Kidney epithelial cell (primary cell): ENCODE measurements at places on chromosomes 11 and 22. TPM values are rescaled to one million over a fixed set of nuclear protein-coding genes. Genes with fewer than 3 reads are reported as not detected.

Gene TMEM179B
- 66.7 and 72.5 TPM in 2 replicates for total RNA-seq

Gene MOV10L1
- total RNA-seq = 0.21 and 1.7 TPM in 2 replicates

Gene CFAP300
- 0.33 and 0.96 TPM in 2 replicates for total RNA-seq

Gene MS4A6E
- total RNA-seq = not detected in 2 replicates

Gene UCP3
- total RNA-seq = 0.84 and 1.6 TPM in 2 replicates

- DNase-seq = no peak
These were observed 93.2 kb upstream of the OR4B1 start for GRCh38 chr11:48123254-48123875.

DNA sequence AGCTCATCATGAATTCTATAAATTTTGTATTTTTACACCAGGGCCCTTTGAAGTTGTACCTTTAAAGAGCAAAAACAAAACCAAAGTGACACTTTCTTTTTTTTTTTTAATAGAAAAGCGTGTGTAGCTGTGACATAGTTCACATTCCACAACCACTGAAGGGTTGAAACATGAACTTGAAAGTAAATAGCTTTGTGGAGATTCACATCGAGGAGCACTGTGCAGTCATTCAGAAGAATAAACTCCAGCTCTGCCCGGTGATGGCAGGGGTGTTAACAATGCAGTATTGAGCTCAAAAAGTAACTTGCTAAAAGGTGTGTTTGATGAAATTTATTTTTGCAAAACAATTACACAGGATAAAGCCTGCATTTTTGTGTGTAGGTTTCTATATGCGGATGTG lies 1166.2 kb downstream of the TBC1D22A start:
- peak; percentile 28 for DNase-seq

DNA sequence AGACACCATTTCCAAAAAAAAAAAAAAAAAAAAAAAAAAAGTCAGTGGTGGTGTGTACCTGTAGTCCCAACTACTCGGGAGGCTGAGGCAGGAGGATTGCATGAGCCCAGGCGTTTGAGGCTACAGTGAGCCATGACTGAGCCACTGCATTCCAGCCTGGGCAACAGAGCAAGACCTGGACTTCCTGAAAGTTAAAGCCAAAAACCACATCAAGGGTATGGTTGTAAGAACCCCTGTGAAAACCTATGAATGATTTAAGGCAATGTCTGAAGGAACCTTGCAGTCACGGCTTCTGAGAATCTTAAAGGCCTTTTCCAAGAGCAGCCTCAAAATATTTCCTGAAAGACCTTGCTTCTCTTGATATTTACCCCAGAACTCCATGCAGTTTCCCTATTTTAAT lies 30.5 kb upstream of the MSANTD2 start:
- peak; percentile 21 for DNase-seq

- DNase-seq = no peak
These were observed 22.2 kb downstream of the MRGPRG start for GRCh38 chr11:3196161-3197043.

DNA sequence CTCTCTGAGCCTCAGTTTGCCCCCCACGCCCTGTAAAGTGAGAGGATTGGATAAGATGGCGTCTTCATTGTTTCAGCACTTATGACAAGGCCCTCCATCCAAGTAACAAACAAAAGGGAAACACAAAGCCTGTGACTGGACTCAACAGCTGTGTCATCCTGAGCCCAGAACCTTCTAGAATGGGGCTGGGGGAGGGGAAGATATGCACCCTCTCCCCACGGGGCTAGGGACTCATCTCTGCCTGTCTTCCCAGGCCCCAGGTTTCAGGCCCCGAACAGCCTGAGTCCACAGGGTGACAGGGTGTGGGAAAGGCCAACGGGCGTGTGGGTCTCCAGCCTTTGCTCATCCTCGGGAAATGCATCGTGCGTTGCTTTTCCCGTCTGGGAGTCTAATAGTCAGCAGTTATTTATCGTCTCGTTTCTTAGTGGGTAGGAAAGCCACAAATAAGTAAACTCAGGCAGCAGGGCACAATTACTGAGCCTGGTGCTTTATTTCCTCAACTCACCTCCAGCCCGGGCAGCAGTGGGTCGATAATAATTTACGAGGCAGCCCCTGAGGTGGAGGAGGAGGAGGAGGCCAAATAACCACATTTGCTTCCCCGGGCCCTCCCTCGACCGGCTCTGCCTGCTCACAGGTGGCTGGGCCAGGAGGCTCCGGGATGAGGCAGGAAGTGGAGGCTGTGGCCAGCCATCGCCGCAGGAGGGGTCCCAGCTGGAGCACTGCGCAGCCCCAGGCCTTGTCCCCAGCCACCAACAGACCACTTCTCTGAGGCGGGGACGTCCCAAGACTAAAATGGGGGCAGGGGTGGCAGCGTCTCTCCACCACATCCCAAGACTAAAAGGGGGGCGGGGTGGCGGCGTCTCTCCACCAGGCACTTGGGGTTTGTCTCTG lies 54.4 kb downstream of the FLRT1 start:
- DNase-seq = no peak

DNA sequence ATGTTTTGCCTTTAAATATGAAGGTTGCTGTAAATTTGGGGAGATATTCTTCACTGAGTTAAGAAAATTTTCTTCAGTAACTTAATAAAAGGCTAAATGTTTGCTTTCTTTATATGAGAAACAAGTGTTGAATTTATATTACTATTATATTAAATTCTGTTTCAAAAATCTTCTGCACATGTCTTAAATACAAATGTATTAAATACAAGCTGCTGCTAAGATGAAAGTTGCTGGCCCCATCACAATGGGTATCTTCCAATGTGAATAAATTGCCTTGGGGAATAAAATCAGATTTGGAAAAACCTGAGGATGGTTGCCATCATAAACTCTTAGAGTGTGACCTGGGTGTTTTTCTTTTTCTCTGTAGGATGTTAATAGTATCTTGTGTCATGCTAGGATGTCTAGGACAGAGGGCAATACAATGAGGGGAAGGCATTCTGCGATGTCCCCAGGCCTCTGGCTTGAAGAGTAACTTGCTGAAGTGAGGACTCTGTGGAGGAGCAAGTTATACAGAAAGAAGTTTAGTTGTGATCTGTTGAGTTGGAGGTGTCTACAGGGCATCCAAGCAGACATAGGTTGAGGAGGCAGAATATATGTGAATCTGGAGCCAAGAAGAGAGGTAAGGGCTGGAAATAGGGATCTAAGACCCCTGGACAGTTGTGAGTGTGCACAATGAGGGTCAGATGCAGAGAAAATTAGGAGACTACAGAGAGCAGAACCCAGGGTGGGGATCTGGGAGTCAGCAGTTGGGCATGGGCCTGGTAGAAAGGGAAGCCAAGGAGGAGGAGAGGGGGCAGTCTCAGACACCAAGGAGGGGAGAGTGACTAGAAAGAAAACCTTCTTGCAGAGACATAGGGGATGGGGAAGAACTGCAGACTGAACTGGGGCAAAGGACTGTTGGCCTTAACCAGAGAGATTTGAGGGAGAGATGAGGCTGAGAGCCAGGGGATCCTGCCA lies 4.8 kb downstream of the IGLL5 start:
- no peak for DNase-seq
